ENCODE measurements at places on chromosomes 12 and 14.

GRCh38 chr12:51395283-51396230, 4.4 kb upstream of the GALNT6 start:
- no peak overlapping the region for H3K27ac ChIP-seq
- H3K4me1 ChIP-seq, result peaks cover 46% of the 10 kb centered on the region
- H3K36me3 ChIP-seq, result no peaks in the 10 kb centered on the region
- DNase-seq, result no peak

DNA sequence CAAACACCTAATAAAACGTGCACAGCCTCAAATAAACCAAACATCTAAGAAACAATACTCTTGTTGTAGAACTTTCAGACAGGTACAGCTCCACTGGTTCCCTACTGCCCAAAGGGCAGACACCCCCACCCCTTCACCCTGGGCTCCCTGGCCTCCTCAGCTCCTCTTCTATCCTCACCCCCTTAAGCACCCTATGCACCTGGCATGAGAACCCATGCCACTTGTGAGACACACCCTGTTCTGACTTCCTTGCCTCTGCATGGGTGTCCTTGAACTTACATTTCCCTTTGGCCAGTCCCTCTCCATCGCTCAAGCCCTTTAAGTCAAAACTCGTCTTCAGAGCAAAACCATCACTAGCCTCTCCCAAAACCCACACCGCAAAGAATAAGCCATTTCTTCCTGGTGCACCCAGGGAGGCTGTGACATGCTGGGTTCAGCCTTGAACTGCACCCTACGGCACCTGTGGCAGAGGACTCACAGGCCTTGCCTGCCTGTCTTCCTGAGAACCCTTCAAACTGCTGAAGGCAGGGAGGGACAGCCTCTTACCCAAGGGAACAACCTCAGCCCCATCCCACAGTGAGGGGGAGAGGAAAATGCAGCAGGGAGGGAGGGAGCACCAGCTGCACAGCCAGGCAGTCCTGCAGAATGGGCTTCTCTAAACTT, 12.6 kb upstream of the ACTR6 start:
- no peak for DNase-seq
- peaks cover 9% of the 10 kb centered on the region for H3K4me1 ChIP-seq
- no peaks in the 10 kb centered on the region for H3K36me3 ChIP-seq
- no peak overlapping the region for H3K27ac ChIP-seq
- H3K27me3 ChIP-seq, result no peaks in the 10 kb centered on the region

- no peak overlapping the region for H3K4me3 ChIP-seq
- H3K36me3 ChIP-seq, result no peaks in the 10 kb centered on the region
- H3K4me1 ChIP-seq, result no peaks in the 10 kb centered on the region
- DNase-seq, result no peak
Observed at GRCh38 chr14:70180718-70181117, 8.0 kb downstream of the SLC8A3 start.

DNA sequence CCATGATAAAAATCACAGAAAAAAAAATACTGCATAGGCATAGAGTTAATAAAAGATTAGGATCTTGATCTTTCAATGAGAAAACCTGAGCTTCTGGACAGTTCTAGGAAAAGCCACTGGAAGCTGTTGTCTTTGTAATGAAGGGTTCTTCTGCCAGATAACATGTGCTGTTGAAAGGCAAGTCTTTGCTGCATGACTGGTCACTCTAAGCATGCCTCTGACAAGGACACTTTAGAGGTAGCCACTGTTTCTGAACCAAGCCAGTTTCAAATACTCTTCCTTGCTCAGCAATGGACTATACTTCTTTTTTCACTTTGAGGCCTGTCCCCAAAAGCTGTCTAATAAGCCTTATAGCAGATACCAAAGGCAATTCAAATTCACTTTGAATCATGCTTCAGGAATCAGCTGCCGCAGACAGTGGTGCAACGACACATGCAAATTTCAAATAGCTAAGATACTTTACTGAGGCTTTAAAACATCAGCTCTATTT, 70.2 kb downstream of the BTG1 start:
- H3K27me3 ChIP-seq, result no peaks in the 10 kb centered on the region
- no peaks in the 10 kb centered on the region for H3K36me3 ChIP-seq
- peak overlapping the region; percentile 81 for H3K27ac ChIP-seq
- no peak for DNase-seq
- peaks cover 39% of the 10 kb centered on the region for H3K4me1 ChIP-seq

- no peak overlapping the region for H3K4me3 ChIP-seq
- peaks cover 5% of the 10 kb centered on the region for H3K4me1 ChIP-seq
- DNase-seq, result no peak
- peaks cover 5% of the 10 kb centered on the region for H3K36me3 ChIP-seq
Observed at GRCh38 chr14:89136587-89136986, 280.4 kb downstream of the FOXN3 start.
